Cardiac ventricle fibroblast (primary cell): ENCODE measurements at places on chromosomes 3 and 15. TPM values are rescaled to one million over a fixed set of nuclear protein-coding genes. Genes with fewer than 3 reads are reported as not detected.

SCAANT1 gene
- total RNA-seq, result not detected in 2 replicates

TCF12 gene
- 63.4 and 69.7 TPM in 2 replicates for total RNA-seq

SNUPN gene
- 30.4 and 30.6 TPM in 2 replicates for total RNA-seq

PLA2G4E gene
- total RNA-seq, result not detected in 2 replicates

BNC1 gene
- total RNA-seq, result 0.68 and 1.2 TPM in 2 replicates

CPNE9 gene
- not detected in 2 replicates for total RNA-seq

MYO5A gene
- 13.8 and 15.8 TPM in 2 replicates for total RNA-seq

TRIM71 gene
- total RNA-seq, result not detected in 2 replicates

KLHL40 gene
- total RNA-seq, result not detected in 2 replicates

PXK gene
- total RNA-seq, result 22.0 and 24.6 TPM in 2 replicates

FILIP1L gene
- 15.9 and 16.0 TPM in 2 replicates for total RNA-seq

LHFPL4 gene
- total RNA-seq, result 0.29 TPM in 1 of 2 replicates, not detected in the other

CCDC13 gene
- total RNA-seq, result 1.4 and 2.0 TPM in 2 replicates

RPL35A gene
- 594 and 762 TPM in 2 replicates for total RNA-seq

BOC gene
- total RNA-seq, result 16.6 and 23.2 TPM in 2 replicates

ATP8B4 gene
- total RNA-seq, result 1.4 and 1.8 TPM in 2 replicates

ADAMTSL3 gene
- 0.39 and 0.50 TPM in 2 replicates for total RNA-seq

MRPS22 gene
- 31.3 and 36.9 TPM in 2 replicates for total RNA-seq

RASSF1 gene
- 18.4 and 23.3 TPM in 2 replicates for total RNA-seq

REC114 gene
- total RNA-seq, result not detected in 2 replicates

TNFSF10 gene
- total RNA-seq, result 6.9 and 8.3 TPM in 2 replicates

PTX3 gene
- 457 and 493 TPM in 2 replicates for total RNA-seq

MEIS2 gene
- 58.5 and 76.8 TPM in 2 replicates for total RNA-seq

CSTA gene
- total RNA-seq, result 2.5 and 3.1 TPM in 2 replicates

ADAMTS9 gene
- total RNA-seq, result 12.2 and 13.1 TPM in 2 replicates

ACTL6A gene
- total RNA-seq, result 34.9 and 39.3 TPM in 2 replicates

SLC22A14 gene
- not detected in 2 replicates for total RNA-seq

DAZL gene
- 0.10 and 1.4 TPM in 2 replicates for total RNA-seq

PCSK6 gene
- total RNA-seq, result 0.73 and 2.9 TPM in 2 replicates

KBTBD13 gene
- not detected in 2 replicates for total RNA-seq
